ENCODE measurements at places on chromosomes 3 and 15.

DNA sequence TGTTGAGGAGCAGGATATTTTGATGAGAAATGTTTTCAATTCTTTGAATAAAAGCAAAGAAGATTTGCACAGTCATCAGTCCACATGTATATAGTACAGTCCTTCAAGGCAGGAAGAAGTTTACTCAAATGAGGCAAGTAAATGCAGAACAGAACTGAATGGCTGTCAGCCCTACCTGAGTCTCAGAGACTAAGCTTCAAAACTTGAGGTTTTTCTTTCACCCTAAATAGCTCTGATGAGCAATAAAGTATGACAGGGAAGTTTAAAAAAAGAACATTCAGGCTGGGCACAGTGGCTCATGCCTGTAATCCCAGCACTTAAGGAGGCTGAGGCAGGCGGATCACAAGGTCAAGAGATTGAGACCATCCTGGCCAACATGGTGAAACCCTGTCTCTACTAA is 232.5 kb downstream of the SUCLG2 start:
- DNase-seq, result no peak

DNA sequence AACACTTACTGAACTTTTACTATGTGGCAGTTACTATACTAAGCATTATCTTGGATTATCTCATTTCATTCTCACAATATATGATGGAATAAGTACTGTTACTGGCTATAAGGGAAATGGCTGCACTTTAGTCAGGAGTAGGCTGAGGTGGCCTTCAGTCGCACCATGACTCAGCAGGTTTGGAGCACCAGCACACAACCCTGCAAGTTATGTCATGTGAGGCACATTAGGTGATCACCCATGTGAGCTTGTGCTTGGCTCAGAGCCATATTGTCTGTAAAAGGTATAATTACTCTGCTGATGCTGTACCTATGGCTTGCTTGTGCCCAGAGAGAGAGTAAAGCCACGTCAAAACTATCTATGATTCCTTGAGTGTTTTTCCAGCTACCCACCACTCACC is 54.1 kb upstream of the TIPARP start:
- peak; percentile 18 for DNase-seq

DNA sequence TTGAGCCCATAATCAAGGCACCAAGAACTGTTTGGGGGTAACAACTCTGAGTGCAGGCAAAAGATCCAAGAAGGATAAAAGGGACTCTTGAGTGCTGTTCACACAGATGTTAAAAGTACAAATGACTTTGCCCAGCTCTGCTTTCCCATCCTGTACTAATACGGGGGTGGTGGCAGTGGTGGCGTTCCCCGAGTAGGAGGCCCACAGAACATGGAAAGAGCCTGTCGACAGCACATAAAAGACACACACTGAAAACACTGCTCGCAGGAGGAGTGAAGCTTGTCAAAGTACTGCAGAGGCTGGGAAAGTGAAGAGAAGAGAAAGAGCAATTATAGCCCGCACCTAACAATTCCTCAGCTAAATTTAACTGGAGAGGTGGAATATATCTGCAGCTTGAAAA is 40.9 kb downstream of the HACD2 start:
- no peak for DNase-seq

DNA sequence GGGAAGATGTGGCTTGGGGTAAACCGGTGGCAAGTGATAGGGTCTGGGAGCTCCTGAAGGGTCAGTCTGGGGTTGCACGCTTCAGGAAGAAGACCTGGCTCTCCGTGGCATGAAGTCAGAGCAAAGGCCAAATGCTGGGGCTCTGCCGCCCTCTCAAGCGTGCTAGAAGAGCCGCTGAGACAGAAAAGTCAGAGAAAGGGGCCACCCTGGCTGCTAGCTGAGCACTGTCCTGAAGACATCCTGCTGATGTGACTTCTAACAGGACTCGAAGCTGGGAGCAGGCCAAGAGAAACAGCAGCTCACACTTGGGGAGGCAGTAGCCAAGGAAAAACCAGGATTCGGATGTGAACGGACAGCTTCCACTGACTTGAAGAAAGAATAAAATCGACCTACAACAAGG is 270.4 kb downstream of the OCA2 start:
- DNase-seq, result no peak

GRCh38 chr3:38297537-38297936 is 15.4 kb downstream of the SLC22A14 start:
- no peak for DNase-seq

DNA sequence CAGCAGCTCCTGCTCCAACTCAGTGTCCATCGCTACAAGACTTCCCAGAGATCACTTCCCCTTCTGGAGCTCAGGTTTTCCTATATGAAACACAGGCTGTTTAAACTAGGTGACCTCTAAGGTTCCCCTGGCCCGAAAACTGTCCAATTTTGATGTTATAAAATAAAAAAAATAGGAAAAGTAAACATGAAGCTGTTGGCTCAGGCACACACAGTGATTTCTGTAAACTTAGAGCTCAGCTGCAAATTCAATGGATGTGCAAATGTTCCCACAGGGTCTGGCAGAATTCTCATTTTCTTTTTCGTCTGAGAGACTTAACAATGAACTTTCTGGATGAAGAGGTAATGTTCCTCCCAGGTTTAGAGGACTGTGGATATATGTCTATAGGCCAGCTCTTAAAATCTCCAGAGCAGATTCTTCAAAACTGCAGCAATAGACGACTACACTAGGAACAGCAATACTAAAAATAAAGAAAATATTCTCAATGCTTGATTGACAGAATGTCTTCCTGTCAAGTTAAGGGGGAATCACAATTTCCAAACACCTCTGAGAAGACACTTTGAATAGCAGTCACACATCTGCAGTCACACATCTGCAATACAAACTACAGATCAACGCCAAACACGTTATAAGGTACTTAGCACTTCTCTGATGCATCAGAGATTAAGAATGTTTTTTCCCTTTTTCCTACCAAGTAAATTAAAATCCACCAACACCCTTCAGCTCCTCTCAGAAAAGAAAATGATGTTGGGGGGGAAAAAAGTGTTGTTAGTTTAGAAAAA is 2.8 kb downstream of the NUP210 start:
- no peak for DNase-seq

- no peak for DNase-seq
Observed at GRCh38 chr15:77396692-77397091, 23.2 kb downstream of the PEAK1 start.
